Fibroblast of mammary gland (primary cell): ENCODE measurements at places on chromosomes 1 and 21.

GRCh38 chr1:78645723-78646122, 3.9 kb upstream of the IFI44 start:
- DNase-seq: no peak

DNA sequence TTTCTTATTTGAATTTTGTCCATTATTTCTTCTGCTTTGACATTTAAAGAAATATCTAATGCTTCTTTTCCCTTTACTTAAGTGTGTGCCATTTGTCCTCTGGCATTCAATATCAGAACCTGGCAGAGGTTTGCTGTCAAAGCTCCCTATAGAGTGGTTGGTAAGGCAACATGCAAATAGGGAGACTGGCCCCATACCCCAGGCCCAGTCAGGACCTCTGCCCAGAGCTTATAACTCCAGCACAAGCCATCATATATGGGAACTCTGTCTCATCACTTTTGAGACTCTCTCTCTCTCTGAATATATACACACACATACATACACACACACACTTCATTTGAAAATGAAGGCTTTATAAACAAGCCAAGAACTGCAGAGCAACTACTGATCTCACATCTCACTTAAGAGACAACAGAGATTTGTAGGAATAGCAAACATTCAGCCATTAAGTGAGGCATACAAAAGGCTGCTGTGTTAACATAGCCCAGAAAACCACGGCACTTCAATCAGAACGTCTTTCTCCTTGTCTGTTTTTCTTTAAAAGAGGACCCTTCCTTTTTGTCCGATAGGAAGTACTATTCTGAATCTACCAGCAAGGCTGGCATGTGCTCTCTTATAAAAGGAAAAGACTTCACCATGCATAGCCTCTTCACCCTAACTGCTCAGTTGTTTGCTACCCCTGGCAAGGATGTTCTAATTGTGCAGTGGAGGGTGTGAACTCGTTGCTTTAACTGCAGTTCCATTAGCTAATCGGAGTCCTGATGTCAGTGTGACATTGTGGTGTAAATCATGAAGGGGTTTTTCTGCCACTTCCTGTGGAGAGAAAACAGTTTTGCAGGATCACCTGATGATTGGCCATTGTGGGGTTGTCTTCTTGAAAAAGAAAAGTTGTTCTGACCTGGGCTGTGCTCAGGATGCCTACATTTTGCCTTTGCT, 101.7 kb downstream of the NR5A2 start:
- DNase-seq: no peak

- peak; percentile 24 for DNase-seq
Observed at GRCh38 chr1:192589813-192590212, 14.2 kb downstream of the RGS1 start.

DNA sequence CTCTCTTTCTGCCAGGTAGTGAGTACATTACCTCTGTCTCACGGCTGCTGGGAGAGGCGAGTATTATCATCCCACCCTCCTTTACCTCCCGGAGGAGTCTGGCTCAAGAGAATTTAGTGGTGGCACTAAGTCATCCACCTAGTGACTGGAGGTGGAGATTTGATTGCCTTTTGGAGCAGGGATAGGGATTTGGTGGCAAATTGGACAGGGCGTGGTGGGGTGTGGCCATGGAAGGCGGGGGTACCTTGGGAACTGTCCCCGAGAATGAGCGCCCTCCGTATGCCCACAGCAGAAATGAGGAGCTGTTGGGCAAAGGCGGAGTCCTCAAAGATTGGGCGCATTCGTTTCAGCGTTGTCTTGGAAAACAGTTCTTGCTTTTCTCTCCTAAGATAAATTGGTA, 32.1 kb upstream of the HMGN1 start:
- no peak for DNase-seq

GRCh38 chr1:62599044-62599443, 1.7 kb downstream of the ANGPTL3 start:
- peak; percentile 5 for DNase-seq

DNA sequence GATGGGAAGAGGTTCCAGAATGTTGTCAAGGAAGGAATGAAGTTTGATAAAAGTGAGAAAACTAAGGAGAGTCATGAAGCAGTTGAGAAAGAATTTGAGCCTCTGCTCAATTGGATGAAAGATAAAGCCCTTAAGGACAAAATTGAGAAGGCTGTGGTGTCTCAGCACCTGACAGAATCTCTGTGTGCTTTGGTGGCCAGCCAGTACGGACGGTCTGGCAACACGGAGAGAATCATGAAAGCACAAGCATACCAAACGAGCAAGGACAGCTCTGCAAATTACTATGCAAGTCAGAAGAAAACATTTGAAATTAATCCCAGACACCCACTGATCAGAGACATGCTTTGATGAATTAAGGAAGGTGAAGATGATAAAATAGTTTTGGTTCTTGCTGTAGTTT, 142.8 kb downstream of the CDC7 start:
- DNase-seq: no peak

DNA sequence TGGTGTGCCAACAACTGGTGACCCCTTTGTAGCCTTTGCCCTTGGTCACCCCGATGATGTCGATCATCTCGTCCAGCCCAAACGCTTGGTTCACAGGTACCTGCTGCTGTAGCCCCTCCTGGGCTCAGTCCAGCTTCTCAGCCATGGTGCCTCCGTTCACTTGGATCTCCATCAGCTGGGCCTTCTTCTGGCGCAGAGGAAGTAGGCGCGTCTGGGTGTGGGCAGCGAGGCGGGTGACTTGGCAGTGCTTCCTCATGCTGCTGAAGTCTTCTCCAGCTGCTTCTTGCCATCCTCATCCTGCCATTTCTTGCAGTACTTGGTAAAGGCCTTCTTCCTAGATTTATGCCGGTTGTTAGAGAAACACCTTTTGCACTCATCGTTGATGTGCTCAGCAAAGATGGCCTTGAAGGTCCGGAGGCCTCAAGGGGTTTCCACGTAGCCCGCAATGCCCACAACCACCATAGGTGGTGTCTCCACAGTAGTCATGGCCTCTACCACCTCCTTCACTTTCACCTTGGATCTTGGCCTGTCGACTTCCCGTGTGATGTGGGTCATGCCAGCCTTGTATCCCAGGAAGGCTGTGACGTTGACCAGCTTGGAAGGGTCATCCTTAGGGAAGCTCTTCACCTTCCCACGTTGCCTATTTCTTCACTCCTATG, 13.0 kb downstream of the DOP1B start:
- DNase-seq: no peak

GRCh38 chr1:44591381-44591780, 82.9 kb downstream of the TMEM53 start:
- no peak for DNase-seq

- no peak for DNase-seq
Observed at GRCh38 chr1:82762829-82763532, 962.2 kb downstream of the ADGRL2 start.

DNA sequence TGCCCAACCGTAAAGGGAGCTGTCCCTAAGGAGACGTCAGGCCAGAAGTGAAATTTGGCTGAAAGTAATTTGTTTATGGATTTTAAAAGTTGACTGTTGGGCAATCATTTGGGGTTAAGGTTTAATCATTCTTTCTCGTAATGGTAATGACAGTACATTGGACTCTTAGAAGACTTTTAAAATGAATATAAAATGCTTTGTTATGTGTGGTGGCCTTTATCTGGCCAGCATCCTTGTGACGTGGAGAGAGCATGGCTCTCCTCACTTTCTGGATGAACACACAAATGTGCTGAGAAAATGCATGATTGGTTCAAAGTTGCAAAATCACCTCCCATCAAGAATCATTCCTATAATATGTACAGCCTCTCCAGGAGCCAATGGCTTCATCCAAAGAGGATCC, 160.2 kb downstream of the DHRS3 start:
- peak; percentile 89 for DNase-seq

GRCh38 chr1:97621955-97622354, 298.9 kb downstream of the DPYD start:
- peak; percentile 27 for DNase-seq

- peak; percentile 80 for DNase-seq
Observed at GRCh38 chr1:67732750-67733151, 47.8 kb downstream of the GADD45A start.

DNA sequence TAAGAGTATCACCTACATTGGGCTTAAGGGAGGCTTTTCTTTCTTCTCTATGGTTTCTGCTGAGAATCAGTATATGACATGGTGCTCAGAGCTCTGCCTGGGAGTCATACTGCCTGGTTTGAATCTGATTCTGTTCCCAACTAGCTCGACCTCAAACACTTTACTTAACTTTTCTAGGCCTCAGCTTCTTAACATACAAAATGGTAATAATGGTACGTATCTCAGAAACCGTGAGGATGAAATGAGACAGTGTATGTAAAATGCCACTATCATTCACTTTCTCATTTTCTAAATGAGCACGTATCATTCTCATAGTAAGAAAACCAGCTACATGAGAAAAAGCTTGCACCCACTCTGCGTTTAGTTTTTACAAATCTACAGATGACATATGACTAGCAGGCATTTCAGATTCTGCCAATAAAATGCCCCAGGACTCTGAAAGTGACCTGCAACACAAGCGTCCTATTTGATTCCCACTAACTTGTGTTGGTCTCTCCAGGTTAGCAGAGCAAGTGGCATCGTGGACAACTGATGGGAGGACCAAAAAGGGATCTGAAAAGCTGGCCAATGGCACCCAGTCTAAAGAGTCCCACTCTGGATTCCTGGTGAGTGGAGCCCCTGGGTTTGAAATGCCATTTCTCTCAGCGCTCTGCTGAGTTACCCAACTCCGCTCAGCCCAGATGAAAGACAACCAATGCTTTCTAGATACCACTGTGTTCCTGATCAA, 6.1 kb downstream of the CTNNBIP1 start:
- DNase-seq: no peak

- no peak for DNase-seq
Observed at GRCh38 chr1:11921022-11921421, 5.2 kb downstream of the KIAA2013 start.

DNA sequence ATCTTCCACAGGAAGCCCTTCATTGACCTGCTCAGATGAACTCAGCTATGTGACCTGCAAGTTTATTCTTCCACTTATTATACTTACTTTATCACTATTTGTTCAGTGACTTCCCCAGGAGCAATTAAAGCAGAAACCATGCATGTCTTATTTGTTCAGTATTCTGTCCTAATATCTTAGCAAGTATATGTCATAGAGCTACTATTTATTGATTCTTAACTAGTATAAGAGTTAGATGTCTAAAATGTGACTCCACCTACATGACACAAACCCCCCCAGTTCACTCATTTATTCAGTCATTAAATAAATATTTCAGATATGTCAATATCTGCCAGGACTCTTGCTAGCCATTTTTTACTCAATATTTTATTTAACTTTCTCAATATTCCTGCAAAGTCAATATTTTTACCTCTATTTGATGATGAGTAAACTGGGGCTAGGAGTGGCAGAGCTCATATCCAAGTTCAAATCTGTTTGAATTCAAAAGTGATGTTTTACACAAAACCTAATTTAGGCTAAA, 469.0 kb upstream of the USP24 start:
- DNase-seq: no peak

- peak; percentile 90 for DNase-seq
Observed at GRCh38 chr1:150619576-150620509, 9.6 kb downstream of the ENSA start.

- DNase-seq: no peak
Observed at GRCh38 chr1:48499211-48499735, 27.3 kb upstream of the SPATA6 start.

DNA sequence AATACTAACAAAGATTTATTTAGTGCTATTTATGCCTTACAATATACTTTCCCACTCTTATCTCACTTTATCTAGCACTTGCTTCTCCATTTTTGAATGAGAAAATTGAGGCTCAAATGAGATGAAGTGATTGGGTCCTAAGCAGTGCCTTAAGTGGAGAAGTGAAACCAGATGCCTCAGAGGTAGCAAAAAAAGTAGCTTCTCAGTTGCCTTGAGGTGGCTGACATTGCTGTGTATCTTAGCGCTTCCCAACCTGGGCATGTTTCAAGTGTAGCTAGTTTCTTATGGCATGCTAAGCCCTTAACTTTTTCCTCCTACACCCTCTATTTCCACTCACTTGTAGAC, 390.4 kb downstream of the OMA1 start:
- DNase-seq: no peak

- no peak for DNase-seq
Observed at GRCh38 chr1:216205176-216205575, 218.1 kb downstream of the USH2A start.

DNA sequence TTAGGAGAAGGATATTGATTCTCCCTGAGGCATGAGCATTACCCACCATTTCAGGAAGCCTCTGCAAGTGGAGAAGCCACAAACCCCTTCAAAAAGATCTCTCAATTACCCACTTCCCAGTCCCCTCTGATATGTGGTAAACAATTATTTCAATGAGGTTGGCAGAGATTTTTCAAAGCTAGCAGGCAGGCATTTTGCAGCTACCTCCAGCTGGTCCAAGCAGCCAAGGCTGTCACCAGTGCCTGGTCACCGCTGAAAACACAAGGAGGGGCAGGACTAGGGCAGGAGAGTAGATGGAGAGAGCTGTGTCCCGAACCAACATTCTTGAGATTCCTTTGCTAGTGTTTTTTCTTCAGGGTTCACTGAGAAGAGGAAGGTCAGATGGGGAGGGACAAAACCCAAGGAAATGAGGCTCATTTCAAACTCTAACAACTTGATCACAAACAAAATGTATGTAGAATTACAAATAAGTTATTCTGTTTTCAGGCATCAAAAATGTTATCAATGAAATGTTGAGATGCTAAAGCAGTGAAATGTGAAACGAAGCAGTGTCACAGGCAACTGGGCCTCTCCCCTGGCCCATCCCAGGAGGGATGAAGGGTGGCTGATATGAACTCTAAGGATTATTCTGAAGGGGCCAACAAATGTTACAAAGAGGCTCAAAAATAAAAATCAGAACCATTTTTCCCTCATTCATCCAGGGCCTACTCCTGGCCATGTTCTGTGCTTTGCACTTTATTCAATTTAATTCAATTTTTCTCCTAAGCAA, 22.3 kb downstream of the APP start:
- DNase-seq: no peak

- no peak for DNase-seq
Observed at GRCh38 chr1:155123801-155124200, 3.9 kb upstream of the EFNA1 start.

DNA sequence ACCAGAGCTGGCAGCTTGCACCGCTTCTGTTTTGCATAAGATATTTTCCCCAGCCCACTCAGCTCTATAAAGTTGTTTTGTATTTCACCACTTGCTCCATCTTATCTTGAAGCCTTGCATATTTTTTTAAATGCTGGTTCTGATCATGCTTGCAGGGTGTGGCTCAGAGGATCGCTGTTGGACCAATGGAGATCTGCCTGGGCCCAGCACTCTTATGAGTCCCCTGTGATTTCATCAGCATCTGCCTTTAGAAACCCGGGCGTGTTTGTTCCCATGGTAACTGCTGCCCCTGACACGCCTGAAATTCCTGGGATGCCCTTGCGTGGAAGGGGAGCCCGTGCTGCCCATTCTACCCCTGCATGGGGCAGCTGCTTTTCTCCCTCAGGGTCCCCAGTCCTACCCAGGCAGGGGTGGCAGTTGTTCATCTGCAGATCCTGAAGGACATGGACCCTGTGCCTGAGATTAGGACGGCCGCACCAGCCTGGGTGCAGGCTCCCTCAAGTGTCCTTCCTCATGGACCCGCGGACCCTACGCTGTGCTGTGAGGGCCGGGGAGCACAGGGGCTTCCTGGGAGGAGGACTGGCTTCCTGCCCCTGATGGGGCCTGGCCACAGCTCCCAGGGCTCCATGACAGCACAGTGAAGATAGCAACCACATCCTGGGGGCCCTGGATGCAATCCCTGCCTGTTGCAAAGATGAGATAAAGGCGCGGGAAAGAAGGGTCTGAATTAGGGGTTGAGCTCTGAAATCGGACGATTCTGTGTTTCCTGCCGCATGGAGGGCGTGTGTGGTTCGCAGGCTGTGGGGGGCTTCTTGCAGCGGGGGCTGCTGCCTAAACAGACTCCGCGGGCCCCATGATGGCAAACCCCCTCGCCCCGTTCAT, 226.5 kb downstream of the SDCCAG8 start:
- peak; percentile 47 for DNase-seq
